ENCODE measurements at places on chromosomes 3 and 15.
A peak's percentile ranks its signal among the peaks of the same experiment; 100 is the strongest.

GRCh38 chr3:59451800-59452746, 402.2 kb upstream of the CFAP20DC start:
- no peak for DNase-seq

DNA sequence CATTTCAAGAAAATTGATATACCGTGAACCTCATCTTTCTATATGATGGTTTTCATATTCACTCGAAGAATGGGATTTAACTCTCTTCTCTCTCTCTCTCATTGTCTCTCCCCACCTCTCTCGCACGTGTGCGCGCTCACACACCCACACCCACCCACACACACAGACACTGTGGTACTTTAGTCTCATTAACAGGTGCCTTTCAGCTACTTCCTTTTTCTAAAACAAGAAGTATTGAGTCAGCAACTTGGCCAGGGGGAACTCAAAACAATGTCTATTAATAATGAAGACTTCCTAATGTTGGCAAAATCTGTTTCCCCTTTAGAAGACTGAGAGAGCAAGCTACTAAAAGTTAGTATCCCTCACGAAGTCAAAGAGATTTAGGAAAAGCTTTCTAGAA, 150.7 kb downstream of the TMCO5A start:
- DNase-seq = no peak

DNA sequence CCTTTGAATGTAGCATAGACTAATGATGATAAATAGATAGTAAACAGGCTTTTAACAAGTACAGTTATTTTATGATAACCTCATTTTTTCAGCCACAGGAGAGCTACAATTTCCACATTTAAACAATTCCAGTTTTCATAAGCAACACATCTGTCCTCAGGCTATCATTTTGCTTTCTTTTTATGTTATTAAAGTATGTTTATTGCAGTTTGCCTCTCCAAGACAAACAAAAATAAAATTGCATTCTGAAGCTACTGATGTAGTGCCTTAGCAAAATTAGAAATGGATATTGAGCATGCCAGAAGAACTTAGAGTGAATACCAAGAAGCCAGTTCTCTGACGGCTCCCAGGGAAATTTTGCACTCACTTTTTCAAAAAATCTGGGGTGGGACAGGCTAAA, 140.6 kb upstream of the ABHD17C start:
- no peak for DNase-seq

- peak; percentile 20 for DNase-seq
These were observed 652.5 kb upstream of the NECTIN3 start for GRCh38 chr3:110419096-110419495.

GRCh38 chr3:63333815-63334214, 55.7 kb downstream of the SYNPR start:
- no peak for DNase-seq

GRCh38 chr15:67550522-67550921, 8.0 kb downstream of the MAP2K5 start:
- DNase-seq = no peak

- DNase-seq = no peak
These were observed 37.1 kb upstream of the RGMA start for GRCh38 chr15:93126148-93126547.

DNA sequence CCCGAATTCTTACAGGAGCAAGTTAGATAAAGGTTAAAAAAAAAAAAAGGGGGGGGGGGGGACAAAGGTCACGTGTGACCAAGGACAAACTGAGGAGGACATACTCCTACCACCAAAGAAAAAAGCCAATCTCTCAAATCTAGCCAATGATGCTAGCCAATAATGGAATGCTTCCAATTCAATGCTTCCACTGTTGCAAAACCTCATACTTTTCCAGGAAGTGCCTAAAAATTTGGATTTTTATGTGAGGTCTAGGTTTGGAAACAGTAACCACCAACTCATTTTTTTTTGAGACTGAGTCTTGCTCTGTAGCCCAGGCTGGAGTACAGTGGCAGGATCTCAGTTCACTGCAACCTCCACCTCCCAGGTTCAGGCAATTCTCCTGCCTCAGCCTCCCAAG, 11.4 kb downstream of the MSL2 start:
- DNase-seq = no peak

DNA sequence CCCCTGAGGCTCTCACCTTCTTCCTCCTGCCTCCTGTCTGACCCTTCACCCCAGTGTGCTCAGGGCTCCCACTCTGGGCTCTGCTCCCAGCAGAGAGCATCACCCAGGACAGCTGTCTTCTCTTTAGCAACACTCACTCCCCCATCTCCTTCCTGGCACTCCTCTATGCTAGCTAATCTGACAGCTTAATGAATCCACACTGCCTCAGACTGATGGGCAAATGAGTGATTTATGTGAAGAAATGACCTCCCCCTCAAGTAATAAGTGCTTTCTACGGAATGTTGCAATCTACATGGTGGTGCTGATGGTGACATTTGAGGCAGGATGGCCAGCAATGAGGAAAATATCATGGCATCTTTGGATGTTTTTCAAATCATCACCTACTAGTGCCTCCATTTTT, 83.6 kb downstream of the LSM3 start:
- no peak for DNase-seq

- DNase-seq = peak; percentile 11
These were observed 194.0 kb downstream of the ITPR1 start for GRCh38 chr3:4687167-4687566.
